IPS-NIHi11 (cell line): ENCODE measurements at places on chromosomes 6 and 20.

DNA sequence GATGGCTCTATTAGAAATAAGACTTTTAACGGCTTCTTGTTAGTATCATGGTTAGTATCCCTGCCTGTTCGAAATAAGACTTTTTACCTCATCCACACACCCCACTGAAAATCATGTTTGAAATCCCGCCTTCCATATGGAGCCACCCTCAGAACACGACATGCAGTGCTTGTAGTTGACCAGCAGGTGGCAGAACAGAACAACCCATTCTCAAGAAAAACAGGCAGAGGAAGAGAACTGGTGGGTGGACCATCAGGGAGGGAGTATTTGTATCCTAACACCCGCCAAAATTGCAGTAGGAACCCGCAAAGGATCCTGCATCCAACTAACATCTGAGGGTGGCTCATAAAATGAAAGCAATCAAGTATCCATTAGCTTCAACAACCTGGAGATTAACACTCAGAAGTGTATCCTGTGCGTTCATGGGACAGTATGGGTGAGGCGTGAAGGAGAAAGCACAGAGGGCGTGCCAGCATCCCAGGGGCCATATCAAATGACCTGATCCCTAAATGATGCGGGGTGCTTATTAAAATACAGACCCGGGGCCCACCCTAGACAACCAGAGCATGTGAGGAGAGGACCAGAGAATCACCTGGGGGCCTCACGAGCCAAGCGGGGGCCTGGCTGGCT is 89.6 kb upstream of the NHSL1 start:
- DNase-seq, result peak; percentile 80

DNA sequence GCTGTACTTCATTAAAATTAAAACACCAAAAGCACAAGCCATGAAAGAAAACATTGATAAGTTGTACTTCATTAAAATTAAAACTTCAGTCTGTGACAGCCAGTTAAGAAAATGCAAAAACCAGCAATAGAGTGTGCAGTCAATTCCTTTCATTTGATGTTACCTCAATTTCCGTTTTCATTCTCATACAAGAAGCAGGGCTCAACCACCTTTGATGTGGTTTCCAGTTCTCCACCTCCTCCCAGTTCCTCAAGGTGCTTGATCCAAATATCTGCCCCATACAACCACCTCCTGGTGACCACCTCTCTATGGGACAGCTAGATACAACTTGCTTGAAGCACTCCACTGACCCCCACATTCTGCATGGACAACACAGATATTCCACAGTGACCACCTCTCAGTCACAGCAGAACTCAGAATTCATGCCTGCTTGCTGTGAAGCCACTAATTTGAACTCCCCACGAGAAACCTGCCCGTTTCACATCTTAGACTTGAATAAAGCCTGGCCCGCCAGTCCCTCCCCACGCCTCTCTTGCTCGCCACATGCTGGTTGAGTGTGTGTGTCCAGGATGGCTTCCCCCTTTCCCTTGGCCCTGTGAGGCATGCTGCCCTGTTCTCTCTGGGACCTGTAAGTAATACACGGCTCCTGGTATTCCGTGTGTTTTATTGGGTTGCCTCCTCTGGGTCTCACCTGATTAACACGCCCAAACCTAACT is 66.1 kb downstream of the FAM50B start:
- no peak for DNase-seq

GRCh38 chr6:98925831-98926230 is 21.9 kb downstream of the FBXL4 start:
- DNase-seq, result no peak

DNA sequence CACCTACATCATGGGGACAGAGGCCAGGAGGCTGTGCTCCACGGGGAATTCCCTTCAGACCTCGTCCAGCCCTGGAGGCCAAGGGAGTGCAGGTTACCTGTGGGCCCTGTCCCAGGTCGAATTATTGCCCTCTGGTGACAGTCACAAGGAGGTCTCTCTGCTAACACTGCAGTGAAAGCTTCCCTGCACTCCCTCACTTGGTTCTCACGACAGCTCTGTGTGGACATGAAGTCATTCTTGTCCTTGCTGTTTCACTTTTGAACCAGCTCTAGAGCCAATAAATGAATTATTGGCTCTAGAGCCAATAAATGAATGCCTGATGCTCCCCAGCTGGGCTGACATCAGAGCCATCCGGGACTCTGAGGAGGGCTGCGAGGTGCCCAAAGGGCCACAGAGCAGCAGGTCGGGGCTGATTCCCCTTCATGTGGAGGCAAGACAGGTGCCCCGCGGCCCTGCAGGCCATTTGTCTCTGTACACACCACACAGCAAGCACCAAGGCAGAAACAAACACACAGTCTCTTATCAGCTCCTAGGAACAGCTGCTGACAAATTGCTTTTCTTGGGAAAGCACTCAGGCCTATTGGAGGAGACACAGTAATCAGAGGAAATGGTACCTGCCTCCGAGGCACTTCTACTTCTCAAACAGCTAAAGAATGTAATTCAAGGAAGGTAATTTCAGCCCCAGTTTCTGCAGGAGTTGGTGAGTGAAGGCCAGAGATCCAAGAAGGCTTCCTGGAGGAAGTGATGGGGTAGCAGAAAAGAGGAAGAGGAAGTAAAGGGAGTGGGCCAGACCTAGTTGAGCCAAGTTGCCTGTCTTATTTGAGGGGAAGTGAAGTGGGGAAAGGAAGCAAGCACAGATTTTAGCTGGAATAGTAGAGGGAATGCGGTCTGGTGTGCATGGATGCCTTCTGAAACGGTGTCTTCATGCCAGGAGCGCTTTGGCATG is 27.5 kb upstream of the TBXT start:
- DNase-seq, result no peak

DNA sequence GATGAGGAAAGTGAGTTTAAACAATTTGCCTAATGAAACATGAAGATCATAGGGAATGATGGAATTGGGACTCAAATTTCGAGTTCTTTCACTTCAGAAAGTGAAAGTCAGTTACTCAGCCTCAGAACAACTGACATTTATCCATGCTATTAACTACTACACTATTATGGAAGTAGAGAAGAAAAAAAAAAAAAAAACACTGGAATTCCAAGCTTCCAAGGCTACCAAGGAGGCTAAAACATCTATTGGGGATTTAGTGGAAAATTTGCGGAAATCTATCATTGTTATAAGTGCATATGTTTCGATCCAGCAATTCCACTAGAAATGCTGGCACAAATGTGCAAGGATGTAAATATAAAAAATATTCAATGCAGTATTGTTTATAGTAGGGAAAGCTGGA is 70.4 kb downstream of the TSHZ2 start:
- DNase-seq, result no peak

DNA sequence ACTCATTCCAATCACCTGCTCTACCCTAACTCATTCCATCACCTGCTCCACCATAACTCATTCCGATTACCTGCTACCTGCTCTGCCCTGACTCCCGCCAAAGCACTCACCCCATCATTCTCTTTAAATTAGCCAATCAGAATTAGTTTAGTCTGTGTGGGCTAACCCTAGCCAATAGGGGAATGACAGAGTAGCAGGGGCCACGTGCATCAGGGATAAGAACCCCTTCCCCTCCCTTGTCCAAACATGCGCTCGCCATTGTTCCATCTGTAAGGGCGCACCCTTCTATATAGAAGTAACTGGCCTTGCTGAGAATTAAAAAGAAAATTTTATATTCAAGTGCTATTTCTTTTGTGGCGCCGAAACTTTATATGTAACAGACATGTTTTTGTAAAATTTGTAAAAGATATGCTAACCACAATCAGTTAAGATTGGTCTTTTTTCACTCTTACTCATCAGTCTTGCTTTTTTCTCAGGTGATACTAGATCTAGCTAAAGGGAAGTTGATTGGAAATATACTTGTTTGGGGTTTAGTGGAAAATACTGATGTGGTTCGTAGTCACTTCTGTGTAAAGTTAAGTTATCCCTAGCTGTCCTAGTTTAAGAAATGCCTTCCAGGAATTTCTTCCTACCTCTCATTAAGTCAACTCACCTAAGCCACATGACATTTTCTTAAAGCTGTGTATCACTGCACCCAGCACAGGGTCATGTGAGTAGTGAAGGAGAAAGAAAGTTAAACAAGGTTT is 16.5 kb downstream of the RTN4IP1 start:
- DNase-seq, result no peak

DNA sequence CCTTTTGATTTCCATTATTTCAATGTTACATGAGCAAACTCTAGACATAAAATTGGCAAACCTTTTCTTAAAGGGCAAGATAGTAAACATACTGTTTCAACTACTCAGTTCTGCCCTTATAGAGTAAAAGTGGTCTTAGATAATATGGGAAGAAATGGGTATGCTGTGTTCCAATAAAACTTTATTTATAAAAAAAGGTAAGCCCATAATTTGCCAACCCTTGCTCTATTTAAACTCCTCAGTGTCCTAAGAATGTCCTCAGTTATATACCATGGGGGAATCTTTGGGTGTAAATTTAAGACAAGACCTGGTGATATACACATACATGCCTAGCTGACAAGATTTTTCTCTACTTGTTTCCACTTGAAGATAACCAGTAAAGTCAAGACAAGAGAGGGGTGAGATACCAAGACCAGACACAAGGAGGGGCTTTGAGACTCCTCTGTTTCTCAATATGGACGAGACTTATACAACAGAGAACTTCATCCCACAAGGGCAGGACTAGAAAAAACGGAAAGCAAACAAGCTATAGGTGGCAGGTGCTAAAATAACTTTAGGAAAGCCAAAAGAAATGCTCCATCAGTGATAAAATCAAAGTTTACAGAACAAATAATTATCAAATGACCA is 10.5 kb downstream of the SNX3 start:
- peak; percentile 19 for DNase-seq

DNA sequence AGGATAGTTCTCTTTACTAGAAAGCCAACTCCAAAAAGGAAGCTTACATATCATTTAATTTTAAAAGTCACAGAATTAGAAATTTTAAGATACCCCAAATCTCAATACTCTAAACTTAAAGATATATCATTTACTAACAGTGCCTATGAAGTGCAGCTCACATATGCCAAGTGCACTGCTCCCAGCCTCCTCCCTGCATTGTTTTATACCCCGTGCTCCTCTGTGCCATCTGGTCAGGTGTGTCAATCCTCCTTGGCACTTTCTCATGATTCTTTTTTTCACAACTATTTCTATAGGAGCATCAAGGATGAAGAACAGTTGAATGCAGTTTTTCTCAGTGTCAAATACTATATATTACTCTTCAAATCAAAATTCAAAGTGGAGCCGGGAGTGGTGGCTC is 8.8 kb downstream of the MAP7 start:
- DNase-seq, result no peak

DNA sequence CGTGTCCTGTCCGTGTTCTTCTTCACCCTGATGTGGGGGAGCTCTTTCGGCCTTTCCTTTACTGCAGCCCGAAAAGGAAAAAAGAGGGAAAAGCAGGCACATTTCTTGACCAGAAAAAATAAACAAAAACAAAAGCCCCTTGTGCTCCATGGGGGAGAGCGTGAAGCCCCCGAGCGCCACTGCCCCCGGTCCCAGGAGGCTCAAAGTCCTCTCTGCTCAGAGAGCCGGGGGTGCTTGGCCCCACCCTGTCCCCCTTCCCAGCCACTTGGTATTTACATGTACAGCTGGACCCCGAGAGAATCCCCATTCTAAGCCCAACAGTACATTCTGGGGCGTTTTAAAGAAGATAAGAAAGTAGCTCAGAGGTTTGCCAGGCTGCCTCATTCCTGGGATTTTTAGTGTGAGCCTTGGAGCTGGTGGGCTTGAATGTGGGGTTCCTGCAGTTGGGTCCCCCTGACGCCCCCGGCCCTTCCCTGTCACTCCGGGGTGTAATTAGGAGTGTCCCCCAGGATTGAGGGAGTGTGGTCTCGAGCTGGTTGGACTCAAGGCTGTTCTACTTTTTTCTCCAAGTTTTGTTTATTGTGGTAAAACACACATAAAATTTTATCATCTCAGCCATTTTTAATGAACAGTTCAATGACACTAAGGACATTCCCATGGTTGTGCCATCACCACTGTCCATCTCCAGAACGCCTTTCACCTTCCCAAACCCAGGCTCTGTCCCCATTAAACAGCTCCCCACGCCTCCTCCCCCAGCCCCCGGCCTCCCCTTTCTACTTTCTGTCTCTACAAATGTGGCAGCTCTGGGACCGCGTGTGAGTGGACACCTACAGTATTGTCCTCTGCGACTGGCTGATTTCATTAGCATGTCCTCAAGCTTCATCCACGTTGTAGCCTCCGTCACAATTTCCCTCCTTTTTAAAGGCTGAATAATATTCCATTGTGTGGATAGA is 55.7 kb upstream of the BHLHE23 start:
- DNase-seq, result no peak

DNA sequence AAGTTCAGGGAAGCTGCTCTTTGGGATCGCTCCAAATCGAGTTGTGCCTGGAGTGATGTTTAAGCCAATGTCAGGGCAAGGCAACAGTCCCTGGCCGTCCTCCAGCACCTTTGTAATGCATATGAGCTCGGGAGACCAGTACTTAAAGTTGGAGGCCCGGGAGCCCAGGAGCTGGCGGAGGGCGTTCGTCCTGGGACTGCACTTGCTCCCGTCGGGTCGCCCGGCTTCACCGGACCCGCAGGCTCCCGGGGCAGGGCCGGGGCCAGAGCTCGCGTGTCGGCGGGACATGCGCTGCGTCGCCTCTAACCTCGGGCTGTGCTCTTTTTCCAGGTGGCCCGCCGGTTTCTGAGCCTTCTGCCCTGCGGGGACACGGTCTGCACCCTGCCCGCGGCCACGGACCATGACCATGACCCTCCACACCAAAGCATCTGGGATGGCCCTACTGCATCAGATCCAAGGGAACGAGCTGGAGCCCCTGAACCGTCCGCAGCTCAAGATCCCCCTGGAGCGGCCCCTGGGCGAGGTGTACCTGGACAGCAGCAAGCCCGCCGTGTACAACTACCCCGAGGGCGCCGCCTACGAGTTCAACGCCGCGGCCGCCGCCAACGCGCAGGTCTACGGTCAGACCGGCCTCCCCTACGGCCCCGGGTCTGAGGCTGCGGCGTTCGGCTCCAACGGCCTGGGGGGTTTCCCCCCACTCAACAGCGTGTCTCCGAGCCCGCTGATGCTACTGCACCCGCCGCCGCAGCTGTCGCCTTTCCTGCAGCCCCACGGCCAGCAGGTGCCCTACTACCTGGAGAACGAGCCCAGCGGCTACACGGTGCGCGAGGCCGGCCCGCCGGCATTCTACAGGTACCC is at the start of gene ESR1:
ESR1 (plus strand) TSS at position 170 of the 858 bp plus-strand sequence; CDS start at position 401, 231 bp downstream.
- DNase-seq, result peak; percentile 81

GRCh38 chr6:157055863-157056262 is 267.5 kb downstream of the TMEM242 start:
- no peak for DNase-seq

DNA sequence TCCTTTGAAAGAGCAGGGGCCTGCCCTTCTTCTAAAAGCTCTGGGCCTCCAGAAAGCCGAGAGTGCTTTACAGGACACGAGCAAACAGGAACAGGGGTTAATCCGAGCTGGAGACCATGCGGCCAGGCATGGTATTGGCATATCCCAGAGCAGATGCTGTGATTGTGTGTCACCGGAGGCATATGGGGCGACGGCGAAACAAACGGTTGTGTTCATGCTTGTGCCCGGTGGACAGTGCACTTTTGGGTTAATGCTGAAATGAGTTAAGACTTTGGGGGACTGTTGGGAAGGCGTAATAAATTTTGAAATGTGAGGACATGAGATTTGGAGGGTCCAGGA is 1088.7 kb upstream of the DEFB115 start:
- no peak for DNase-seq

- DNase-seq, result no peak
Measured at GRCh38 chr6:87847135-87847829, 145.2 kb upstream of the AKIRIN2 start.

- no peak for DNase-seq
Measured at GRCh38 chr6:149032599-149033405, 284.7 kb upstream of the TAB2 start.

GRCh38 chr6:137859025-137859424 is 8.0 kb upstream of the TNFAIP3 start:
- DNase-seq, result no peak
